ENCODE measurements at places on chromosomes 4 and X.

DNA sequence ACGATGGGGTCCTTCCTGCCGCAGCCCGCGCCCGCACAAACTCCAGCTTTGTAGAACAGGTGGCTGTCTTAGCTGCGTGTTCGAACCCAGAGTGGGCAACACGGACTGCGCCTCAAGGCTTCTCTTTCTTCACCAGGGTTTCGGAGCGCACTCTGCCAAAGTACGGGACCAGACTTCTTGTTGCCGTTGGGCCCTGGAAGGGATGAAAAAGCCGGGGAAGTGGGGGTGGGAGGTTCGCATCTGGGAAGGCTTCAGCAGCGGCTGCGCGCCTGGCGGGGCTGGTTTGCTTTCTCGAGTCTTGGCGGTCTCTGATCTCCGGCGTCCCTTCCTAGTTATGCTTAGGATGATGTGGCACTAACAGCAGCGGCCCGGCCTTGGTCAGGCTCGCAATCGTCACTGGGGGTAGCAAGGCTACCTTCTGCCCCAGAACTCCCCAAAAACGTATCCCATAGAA, 673 bp downstream of the PARM1 start:
- no peak for DNase-seq

DNA sequence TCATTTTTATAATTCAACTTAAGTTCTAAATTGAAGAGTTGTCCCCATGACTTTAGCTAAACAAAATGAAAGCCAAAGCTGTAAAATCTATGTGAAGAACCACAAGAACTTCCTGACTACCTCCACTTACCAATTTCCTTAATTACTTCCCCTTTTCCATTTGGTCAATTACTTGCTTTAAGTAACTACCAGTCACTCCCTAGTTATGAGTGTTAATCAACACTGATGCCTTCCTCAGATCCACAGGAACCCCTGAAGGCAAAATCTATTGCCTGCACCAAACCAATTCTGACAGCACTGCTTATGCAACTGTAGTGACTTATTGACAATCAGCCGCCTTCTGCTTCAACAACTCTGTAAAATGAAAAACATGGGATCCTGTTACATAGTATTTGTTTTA, 10.5 kb downstream of the RBMX start:
- no peak for DNase-seq

DNA sequence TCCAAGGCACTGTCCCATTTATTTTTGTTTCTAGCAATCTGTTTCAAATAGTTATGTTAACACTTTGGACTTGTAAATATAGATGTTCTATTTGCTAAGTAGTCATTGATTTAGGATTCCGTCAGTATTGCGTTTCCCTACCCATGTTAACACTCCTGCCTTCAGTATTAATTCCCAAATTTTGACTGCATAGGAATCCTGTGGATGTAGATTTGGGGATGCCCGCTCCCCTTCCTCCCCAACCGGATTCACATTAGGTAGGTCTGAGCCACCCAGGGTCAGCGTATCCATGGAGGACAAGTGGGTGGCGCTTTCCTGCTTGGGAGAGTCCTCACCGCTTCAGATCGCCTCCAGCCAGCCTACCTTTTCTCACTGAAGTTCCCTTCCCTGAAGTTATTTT, 1.1 kb upstream of the SORBS2 start:
- no peak for DNase-seq

- no peak for DNase-seq
Measured at GRCh38 chr4:87058356-87059073, 123.7 kb downstream of the AFF1 start.

GRCh38 chrX:129784371-129784770, 4.6 kb downstream of the SASH3 start:
- no peak for DNase-seq

DNA sequence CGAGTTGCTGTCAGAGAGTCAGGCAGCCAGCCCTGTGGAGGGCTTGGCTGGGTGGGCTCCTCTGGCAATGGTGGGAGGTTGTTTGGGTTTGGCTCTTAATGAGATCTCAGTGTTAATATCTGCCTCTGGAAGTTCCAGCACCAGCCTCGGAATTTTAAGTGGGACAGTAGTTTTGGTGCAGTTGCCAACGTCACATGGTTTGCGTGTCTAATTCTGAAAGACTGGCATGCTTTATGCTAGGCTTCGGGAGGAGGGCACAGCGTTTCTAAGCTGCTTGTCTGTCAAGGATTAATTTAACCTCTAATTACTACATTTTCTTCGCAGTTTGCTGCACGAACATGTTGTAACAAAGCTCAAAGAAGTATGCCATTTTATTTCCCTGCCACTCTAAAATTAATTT, 9.2 kb downstream of the MAMLD1 start:
- DNase-seq, result no peak

DNA sequence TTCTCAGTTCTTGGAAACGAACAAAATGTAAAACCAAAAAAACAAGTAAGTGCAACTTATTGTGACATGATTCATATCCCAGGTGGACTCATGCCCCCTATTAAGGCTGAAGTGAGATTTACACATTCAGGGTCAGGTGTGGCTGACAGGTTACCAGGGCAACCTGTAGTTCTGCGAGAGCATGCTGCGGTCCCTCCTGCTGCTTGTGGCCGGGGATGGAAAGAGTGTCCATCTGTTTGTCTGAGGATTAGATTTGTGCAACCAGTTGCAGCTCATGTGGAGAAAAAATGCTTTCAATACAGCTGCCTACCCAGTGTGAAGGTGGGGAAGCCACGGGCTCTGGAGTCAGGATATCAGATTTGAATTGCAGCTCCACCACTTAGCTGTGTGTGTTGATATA, 78.8 kb downstream of the FAM184B start:
- DNase-seq, result no peak

DNA sequence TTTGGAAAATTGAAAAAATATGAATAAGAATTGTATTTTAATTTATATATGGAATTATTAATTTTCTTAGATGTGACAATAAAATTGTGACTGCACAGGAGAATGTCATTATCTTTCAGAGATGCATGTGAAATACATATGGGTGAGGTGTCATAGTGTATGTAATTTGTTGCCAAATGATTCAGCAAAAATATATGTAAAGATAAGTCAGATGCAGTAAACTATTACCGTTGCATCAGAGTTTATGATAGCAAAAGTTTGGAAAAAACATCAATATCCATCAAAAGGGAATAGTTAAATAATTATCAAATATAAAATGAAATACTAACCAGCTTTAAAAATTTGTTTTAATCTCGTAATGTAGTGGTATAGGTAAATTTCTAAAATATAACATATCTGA, 10.4 kb upstream of the SLC7A11 start:
- DNase-seq, result no peak

DNA sequence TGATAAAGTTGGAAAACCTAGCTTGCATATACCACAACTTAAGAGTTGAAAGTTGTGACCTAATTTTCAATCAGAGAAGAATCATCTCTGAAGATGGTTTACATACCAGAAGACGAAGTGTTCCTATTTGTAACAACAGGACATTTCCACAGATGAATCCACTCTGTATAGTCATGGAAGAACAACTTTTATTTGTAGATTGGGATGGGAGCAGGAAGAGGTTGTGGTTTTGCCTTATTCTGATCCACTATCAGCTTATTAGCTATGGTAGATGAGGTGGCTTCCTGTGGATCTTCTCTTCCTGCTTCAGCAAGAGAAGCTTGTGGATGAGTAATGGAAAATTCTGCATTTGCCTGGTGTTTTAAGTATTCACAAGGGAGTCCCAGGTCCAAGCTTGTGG, 18.6 kb upstream of the SUPT20HL1 start:
- peak; percentile 20 for DNase-seq

- DNase-seq, result no peak
Measured at GRCh38 chr4:6957994-6958393, 48.4 kb downstream of the TBC1D14 start.

GRCh38 chrX:153631907-153632594, 15.0 kb upstream of the DUSP9 start:
- no peak for DNase-seq

GRCh38 chrX:101171883-101172400, 47.6 kb upstream of the DRP2 start:
- no peak for DNase-seq

- no peak for DNase-seq
Measured at GRCh38 chrX:129176710-129177109, 346.6 kb downstream of the SMARCA1 start.

DNA sequence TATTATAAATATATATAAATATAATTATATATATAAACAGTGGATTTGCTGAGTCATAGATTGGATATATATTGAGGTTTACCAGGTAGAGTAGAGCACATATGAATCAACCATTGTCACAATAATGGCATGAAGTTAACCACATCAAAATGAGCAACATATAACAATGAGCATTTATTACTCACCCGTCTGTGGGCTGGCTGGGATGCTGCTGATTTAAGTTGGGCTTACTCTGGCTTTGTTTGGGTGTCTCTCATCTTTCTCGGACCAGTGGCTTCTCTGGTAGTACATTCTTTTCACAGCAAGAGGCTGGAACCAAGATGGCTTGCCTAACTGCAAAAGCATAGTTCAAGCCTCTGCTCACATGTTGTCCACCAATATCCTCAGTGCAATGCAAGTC, 111.7 kb upstream of the TAPT1 start:
- DNase-seq, result peak; percentile 17

DNA sequence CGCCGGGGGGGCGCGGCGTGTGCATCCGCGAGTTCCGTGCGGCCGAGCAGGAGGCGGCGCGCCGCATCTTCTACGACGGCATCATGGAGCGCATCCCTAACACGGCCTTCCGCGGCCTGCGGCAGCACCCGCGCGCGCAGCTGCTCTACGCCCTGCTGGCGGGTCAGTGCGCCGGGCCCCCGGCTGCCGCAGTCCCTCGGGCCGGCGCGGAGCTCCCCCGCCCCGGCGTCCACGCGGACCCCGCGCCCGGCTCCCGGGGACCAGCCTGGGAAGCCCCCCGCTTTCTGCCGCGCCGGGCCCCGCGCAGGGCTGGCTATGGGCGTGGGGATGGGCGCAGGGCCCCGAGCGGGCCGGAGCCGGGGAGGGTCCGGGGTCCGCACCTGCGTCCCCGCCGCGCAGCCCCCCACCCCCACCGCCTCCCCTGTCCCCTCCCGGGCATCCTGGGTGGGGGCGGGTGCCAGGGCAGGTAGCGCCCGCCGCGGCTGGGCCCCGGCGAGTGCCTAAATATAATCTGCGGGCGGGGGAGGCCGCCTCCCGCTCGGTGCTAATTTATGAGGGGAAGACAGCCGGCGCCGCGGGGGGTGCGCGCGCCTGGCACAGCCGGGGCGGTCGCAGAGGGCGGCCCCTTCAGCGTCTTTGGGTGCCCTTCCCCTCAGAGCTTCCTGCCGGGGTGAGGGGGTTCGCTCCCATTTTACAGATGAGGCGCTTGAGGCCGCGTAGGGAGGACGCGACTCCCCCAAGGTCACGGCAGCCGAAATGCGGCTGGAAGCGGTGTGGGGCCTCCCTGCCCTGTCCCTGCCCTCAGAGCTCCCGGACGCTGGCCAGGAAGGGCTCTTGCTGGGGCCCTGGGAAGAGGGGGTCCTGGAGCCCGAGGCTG, 837 bp downstream of the NAT8L start:
- DNase-seq, result no peak

DNA sequence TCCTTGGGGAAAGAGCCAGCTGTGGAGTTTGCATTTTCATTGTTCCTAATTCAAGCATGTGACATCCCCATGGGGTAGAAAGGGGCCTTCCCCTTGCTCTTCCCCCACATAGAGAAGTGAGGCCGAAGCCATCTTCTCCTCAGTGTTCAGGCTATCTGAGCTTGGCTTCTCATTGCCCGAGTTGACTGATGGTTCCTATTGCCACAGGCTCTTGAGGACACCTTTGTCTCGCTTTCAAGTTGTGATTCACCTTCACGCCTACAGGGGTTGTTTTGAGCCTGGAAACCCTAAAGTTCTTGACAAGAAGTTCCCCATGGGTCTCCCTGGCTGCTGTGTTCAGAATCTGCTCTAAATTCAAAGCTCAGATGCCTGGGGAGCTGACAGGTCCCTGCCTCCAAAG, 25.0 kb downstream of the CCNQ start:
- no peak for DNase-seq

- no peak for DNase-seq
Measured at GRCh38 chrX:80335062-80335830, 85.0 kb upstream of the TENT5D start.

GRCh38 chr4:149949381-149949780, 128.9 kb upstream of the DCLK2 start:
- DNase-seq, result no peak

DNA sequence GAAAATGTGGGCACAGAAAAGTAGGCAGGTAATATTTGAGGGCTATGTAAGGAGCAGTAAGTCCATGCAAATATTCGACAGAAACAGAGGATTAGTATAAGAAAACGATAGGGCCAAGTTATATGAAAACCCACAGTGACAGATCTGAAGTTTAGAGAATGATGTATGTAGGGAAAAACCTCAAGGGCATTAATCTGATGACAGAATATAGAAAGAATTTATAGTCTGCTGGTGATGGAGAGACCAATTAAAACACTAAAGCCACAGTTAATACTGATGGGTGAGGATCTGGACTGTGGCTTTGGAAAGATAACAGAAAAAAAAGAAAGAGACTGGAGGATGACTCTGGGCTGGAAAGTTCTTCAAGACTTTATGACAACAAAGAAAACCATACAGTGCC, 169.7 kb downstream of the PALLD start:
- peak; percentile 39 for DNase-seq

GRCh38 chr4:14138106-14138505, 510.6 kb upstream of the BOD1L1 start:
- DNase-seq, result no peak

- DNase-seq, result no peak
Measured at GRCh38 chr4:26145212-26145611, 175.6 kb upstream of the RBPJ start.

- no peak for DNase-seq
Measured at GRCh38 chr4:75605928-75606327, 24.4 kb downstream of the CDKL2 start.

DNA sequence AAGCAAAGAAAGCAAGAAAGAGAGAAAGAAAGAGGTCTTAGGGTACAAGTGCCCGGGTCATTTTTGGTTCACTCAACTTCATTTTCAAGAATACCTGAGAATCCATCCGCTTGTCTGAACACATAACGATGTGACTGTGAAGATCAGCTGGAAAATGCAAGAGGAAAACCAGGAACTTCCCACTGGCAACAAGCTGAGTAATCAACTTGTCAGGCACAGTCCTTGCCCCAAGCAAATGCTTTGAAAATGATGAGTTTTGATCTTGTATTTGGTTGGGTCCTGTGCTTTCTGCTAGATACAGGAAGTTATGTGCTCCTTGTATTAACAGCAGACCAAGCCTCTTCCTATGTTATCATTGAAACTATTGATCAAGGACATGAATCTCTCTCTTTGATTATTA, 239.1 kb downstream of the ASMT start:
- DNase-seq, result no peak

GRCh38 chr4:185932491-185932890, 120.5 kb upstream of the SORBS2 start:
- DNase-seq, result no peak

DNA sequence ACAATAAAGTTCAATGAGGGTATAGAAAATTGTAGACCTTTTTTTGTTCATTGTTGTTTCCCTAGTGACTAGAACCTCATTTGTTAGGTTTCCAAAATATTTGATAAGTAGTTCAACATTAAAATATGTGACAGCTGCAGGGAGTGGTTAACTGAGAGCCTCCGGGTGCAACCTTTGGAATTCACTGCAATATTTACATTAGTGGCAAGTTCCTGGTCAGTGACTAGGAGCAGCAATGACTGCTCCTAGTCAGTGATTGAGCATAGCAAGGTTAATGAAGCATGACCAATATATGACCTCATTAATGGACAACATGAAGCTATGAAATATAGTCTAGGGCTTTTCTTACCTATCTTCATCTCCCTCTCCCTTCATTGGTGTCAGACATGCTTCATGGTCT, 65.8 kb upstream of the FAM47A start:
- DNase-seq, result no peak

GRCh38 chr4:36183665-36184393, 60.5 kb downstream of the ARAP2 start:
- DNase-seq, result no peak

- peak; percentile 39 for DNase-seq
Measured at GRCh38 chrX:107684956-107685385, 56.7 kb downstream of the PRPS1 start.
